Renal pelvis (tissue), 12 donors: ENCODE measurements at places on chromosomes 5 and 9.
A peak's percentile ranks its signal among the peaks of the same experiment; 100 is the strongest.

GRCh38 chr5:155905364-155905763 is 421.6 kb upstream of the SGCD start:
- DNase-seq, result no peak

GRCh38 chr5:3309538-3309937 is 286.1 kb upstream of the IRX1 start:
- DNase-seq, result no peak

DNA sequence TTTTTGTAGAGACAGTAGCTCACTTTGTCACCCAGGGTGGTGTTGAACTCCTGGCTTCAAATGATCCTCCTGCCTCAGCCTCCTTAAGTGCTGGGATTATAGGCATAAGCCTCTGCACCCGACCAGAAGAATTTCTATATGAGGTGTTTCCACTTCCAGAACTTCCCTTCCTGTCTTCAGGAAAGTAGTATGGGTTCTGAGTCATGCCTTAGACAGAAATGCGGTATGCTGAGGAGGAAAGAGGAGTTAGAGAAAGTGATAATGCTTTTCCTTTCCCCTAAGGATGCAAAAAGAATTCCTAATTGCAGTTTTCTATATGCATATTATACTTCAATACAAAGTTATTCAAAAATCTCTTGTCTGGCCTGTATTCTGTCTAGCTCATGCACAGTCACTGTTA is 16.4 kb upstream of the ADAMTSL1 start:
- DNase-seq, result no peak

GRCh38 chr5:386432-387341 is 56.3 kb upstream of the EXOC3 start:
- DNase-seq, result no peak

DNA sequence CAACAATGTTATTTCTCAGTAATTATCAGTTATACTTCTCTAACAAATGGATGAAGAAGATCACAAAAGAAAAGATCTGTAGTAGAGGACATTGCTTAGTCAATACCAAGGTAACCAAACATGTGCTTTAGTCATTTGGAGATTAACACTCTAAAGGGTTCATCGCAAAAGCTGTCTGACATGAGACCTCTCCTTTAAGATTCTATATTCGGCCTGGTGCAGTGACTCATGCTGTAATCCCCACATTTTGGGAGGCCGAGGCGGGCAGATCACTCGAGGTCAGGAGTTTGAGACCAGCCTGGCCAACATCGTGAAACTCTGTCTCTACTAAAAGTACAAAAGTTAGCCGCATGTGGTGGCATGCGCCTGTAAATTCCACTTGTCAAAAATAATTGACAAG is 18.3 kb upstream of the CKMT2 start:
- no peak for DNase-seq

GRCh38 chr5:56083286-56083854 is 88.6 kb upstream of the IL6ST start:
- DNase-seq, result no peak

- DNase-seq, result no peak
These were observed 34.0 kb downstream of the ZNF474 start for GRCh38 chr5:122163121-122164069.

- DNase-seq, result no peak
These were observed 168.0 kb upstream of the ZNF618 start for GRCh38 chr9:113707953-113708695.

DNA sequence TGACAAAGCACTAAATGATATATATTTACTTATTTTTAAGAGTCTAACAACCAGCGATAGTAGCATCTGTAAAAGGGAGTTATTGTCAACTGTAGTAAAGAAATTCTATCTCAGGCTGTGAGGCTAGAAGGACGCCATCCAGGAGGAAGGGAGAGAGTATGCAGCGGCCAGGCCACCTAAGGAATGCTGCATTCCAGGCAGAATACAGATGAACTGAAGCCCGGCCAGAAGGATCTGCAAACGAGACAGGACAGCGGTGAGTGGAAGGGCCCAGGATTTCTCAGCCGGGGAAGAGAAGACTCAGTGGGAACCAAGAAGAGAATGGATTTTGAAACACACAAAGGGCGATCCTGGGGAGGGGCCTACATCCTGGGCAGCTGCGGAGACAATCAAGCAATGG is 7.4 kb downstream of the RETREG1 start:
- no peak for DNase-seq

- no peak for DNase-seq
These were observed 83.2 kb downstream of the CDH9 start for GRCh38 chr5:26955161-26955560.

DNA sequence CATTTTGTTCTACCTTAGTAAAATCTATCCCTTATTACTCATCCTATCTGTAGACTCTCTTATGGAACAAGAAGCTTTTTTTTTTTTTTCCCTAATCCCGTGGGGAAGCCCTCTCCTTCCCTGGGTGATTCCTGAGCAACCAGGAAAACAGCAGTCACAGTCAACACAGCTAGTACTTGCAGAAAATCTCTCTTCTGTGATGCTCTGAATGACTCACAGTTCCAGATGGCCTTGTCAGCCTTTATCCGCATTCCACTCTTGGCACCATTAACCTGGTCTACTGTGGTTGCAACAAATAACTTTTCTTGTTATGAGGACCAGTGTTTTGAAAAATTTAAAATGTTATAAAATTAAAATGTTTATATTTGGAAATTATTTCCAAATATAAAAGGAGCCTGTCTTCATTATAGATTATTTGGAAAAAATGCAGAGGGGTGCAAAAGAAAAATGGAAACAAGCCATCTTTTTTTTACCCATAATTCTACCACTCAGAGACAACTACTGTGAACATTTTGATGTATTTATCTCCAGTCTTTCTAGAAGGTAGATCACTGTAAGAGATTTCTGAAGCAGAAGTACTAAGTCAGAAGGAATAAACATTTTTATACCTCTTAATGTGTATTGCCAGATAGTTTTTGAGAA is 486.7 kb downstream of the RAB3C start:
- DNase-seq, result no peak

DNA sequence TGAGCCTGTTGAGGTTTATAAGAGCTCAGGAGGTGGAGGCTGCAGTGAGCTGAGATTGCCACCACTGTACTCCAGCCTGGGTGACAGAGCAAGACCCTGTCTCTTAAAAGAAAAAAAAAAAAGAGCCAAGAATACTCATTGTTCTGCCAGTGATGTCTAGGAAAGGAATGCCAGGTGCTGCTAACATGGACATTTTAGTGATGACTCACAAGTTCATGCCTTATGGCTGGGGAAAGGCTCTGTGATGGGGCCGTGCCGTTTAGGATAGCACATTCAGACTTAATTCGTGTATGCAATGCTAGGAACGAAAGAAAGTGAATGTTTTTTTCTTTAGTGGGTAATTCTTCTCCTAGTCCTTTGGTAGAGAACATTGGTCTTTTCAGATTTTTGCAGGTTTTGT is 134.2 kb downstream of the ARHGAP26 start:
- DNase-seq, result no peak

GRCh38 chr5:141543053-141543452 is 54.2 kb downstream of the PCDHGC5 start:
- no peak for DNase-seq

- no peak for DNase-seq
These were observed 40.9 kb downstream of the PSIP1 start for GRCh38 chr9:15469862-15470261.

- DNase-seq, result no peak
These were observed 510.8 kb downstream of the SPATA31D1 start for GRCh38 chr9:82499337-82499736.

DNA sequence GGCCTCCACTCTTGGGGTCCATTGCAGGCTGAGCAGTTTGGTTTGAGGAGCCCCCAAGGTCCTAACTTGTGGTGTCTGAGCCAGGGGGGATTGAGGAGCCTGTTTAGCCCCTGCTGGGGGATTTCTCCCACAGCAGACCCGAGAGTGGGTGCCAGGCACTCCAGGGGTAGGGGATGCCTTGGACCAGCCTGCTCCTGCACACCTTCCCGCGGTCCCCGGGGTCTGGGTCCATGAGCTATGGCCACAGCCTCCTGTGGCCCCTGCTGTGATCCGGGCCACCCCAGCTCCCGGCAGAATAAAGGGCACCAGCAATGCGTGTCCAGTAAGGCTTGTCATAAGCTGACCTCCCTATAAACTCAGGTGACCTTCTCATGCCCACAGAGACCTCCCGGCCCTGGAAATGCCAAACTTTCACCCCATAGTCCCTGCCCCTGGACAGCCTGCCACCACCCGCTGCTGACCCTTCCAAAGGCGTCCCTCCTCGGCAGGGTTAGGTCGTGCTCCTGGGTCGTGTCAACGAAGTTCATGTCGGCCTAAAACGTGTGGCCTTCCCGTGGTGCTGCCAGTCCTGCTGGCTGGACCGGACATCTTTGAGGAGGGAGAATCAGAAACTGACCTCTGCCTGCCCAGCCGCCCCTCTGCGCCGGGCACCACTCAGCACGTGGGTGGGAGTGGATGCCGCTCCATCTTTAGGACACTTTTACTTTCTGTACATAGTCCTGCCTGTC is 137.6 kb downstream of the MRPL36 start:
- no peak for DNase-seq

DNA sequence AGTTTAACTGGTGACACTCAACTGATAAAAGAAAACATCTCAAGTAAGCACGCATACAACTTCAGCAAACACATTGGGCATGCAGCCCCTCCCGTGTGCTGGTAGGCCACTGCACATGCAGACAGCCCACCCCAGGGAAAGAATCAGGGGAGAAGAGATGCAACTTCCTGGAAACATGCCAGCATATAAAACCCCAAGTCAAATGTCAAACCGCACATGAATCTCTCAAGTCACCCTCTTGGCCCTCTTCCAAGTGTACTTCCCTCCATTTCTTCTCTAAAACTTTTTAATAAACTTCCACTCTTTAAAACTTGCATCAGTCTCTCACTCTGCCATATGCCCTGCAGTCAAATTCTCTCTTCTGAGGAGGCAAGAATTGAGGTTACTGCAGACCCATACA is 732.7 kb downstream of the SEMA5A start:
- no peak for DNase-seq

DNA sequence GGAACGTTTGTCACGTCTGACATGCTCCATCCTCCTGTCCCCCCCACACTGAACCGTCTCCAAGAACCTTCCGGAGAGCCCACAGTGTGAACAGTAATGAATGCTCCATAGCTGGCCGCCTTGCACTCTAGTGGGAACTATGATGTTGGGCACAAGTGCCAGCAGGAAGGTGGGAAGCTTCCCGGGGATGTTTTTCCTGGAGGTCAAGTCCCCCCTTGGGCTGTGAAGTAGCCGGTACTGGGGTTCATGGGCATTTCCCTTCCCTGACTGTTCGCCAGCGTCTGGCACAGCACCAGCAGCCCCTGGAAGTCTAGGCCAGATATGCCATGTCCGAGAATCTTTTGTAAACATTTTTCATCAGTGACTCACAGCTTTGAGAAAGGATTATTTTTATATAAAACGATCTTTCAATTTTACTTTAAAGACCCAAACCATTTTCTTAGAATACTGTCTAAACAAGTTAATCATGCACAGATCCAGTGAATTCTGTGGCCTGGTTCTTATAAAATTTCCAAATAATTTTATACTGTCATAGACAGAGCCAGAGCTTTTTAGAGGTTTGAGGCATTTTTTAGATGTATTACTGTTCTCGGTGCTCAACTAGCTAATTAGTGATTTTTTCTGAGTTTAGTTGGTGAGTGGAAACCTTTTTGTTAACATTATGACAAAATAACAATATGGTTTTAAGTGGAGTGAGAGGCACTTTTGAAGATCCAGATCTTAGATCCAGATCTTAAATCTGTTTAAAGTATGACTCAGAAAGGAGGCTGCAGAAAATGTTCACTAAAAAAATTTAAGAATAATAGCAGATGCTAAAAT is 11.6 kb downstream of the ABL1 start:
- DNase-seq, result no peak

- no peak for DNase-seq
These were observed 213.3 kb downstream of the IRX2 start for GRCh38 chr5:2538169-2538568.

- DNase-seq, result peak; percentile 12
These were observed 92.4 kb upstream of the CEP78 start for GRCh38 chr9:78143281-78144007.

DNA sequence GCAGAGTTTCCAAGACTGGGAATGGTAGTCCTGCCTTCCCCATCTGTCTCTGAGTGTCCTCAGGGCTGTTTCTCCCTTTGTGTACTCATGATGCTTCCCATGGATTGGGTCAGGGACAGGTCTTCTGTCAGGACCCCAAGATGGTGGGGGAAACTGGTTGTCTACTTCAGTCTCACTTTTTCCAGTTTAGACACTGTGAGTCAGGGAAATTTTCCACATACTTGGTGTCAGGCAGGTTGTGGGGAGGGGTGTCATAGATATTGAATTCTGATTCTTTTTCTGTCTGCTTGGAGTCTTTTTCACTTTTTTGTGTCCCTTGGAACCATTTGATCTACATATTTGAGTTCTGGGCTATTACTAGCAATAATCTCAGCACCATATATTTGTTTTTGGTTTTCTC is 10.3 kb downstream of the POLK start:
- no peak for DNase-seq

DNA sequence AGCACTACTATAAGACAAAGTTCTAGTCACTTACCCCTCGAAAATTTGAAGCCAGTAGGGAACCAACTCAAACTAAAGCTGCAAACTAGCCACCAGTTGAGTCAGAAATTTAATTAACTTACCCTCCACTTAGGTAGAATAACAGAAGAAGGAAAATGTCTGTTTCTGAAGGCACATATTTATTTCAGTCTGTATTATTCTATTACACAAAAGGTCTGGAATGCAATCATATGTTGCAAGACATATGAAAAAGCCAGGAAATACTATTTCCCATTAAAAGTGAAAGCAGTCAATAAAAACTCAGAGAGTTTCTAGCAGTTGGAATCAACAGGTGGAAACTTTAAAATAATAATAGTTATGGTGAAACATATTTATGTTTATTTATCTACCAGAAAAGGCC is 79.2 kb upstream of the SLCO4C1 start:
- no peak for DNase-seq

DNA sequence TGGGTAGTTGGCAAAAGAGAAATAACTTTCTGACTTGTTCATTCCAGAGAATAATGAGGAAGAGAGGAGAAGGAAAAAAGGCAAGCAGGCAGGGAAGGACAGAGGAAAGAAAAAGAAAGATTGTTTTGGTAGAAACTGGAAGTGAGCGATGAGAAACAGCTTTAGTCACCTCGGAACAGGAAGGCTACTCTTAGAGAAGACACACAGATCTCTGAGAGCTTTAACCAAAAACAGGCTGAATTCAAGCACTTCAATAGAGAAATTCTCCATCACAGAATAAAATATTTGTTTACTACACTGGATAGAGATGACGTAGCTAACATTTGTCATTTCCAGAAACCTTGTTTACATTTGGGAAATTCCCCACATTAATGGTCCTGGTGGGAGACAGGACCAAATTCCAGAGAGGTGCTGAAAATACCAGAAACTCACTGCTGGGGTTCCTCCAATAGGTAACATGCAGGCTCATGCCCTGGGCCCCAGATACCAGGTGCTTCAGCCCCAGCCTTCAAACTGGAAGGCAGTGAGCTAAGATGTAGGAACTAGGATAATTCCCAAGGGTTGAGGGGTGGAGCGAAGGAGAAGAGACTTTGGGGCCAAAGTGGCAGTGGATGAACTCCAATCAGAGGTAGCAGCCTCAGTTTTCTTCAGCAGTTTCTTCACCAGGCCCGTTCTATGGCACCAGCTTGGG is 227.7 kb upstream of the GRAMD2B start:
- no peak for DNase-seq

GRCh38 chr5:64570395-64570996 is 64.7 kb downstream of the RGS7BP start:
- no peak for DNase-seq
